ENCODE measurements at places on chromosomes 6 and 20.
A peak's percentile ranks its signal among the peaks of the same experiment; 100 is the strongest.

- no peak for DNase-seq
These were observed 35.8 kb downstream of the TOP1 start for GRCh38 chr20:41064377-41064776.

- peak; percentile 65 for DNase-seq
These were observed 706 bp upstream of the TUBB2B start for GRCh38 chr6:3228046-3228671.

DNA sequence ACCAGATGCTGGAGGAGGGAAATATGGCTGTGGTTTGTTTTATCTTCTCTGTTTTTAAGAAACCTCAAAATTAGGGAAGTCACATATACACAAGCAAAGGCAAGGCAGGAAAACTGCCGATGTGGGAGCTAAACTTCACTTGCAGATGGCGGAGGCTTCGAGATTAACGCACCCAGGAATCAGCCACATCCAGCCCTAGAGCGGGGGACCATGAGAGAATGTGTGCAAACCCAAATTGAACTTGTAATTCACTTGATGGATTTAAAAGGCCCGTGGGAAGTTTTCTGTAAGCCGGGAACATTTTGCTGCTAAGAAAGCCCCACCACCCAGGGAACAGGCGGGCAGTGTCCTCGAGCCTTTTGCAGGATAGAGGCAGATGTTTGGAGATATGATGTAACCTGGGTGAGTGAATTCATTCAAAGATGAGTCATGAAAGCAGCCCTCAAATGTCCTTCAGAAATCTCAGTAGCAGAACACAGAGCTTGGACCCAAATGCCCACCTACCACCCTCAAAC, 39.9 kb downstream of the PREX1 start:
- no peak for DNase-seq

GRCh38 chr6:128394167-128394566, 126.2 kb downstream of the PTPRK start:
- DNase-seq = no peak
